ENCODE measurements at places on chromosomes 7 and 10.

DNA sequence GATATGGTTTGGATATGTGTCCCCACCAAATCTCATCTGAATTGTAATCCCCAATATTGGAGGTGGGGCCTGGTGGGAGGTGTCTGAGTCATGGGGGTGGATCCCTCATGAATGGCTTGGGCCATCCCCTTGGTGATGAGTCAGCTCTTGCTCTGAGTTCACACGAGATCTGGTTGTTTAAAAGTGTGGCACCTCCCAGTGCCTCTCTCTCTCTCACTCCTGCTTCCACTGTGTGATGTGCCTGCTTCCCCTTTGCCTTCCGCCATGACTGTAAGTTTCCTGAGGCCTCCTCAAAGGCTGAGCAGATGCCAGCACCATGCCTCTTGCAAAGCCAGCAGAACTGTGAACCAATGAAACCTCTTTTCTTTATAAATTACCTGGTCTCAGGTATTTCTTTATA lies 4.8 kb upstream of the GCK start:
- DNase-seq, result no peak

GRCh38 chr7:2665359-2665791 lies 22.6 kb upstream of the AMZ1 start:
- DNase-seq, result no peak

DNA sequence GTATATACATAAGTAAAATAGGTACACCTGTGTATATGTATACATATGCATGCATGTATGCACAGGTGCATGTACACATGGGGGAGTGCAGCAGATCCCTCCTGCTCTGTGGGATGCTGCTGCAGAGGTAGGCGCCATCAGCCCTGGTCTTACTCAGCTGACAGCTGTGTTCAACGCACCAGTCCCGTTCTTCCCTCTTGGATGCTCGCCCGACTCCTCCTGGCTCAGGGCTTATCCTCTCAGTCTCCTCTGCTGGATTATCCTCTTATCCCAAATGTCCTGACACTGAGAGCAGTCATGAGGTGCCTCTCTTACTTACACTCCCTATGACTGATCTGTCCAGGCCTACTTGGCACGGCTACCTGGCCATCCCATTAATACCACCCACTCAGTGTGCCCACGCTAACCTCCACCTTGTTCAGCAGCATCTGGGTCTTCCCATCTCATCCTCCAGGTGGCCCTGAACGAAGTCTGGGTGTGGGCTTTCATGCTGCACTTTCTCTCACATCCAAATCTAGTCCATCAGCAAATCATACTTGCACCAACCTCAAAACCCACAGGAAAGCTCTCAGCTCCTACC lies 357.1 kb downstream of the TCERG1L start:
- no peak for DNase-seq

DNA sequence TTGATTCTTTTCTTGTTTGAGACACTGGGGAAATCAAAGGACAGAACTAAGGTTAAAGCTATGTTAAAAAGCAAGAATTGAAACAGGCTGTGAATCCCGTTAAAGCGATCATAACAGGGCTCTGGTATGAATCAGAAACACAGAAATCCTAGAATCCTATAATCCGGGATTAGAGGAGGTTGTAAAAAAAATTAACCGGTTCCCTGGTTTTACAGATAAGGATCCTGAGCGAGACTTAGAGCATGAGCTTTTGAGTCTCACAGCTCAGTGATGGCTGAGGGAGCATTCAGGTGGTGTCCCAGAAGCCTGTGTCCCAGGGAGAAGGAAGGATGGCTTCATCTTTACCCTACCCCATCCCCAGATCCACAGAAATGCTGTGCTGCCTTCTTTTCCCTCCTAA lies 461.3 kb downstream of the PAXIP1 start:
- no peak for DNase-seq

DNA sequence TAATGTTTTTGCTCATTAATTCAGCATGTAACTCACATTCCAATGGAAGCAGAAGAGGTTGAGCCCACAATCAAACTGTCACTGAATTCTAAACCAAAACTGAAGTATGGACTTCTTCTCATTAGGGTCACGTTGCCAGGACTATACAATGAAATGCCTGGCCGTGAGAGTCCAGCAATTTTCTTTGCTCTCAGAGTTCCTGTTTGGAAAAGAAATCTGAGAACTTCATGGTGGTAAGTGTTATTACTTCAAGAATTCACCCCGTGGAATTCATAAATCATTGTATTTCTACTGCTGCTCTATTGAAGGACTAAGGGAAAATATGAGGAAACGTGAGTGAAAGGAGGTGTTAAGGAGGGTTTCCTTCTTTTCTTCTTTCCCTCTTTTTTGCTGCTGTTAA lies 441.8 kb upstream of the AKR1E2 start:
- DNase-seq, result peak; percentile 18

- peak; percentile 68 for DNase-seq
Measured at GRCh38 chr7:1368184-1368681, 91.0 kb downstream of the MICALL2 start.

DNA sequence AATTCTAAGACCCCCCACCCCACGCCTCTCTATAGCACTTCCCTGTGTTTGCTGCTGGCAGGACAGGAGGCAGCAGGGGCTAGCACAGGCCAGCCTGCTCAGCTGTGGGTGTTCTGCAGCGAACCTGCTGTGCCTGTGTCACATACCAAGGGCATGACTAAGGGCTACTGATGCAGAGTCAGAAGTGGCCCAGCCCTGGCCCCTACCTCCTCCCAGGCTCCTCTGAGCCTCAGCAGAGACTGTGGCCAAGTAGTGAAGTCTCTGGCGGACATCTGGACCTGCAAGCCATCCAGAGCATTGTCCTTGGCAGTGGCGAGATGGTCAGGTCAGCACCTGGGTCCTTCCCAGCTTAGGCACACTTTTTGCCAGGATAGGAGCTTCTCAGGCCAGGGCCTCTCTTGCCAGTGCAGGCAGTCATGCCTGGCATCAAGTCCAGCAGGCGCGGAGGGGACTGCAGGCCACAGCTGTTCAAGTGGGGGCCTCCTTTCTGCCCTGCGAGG lies 116.3 kb upstream of the RET start:
- DNase-seq, result no peak

GRCh38 chr7:151094675-151095074 lies 8.4 kb downstream of the AGAP3 start:
- no peak for DNase-seq

DNA sequence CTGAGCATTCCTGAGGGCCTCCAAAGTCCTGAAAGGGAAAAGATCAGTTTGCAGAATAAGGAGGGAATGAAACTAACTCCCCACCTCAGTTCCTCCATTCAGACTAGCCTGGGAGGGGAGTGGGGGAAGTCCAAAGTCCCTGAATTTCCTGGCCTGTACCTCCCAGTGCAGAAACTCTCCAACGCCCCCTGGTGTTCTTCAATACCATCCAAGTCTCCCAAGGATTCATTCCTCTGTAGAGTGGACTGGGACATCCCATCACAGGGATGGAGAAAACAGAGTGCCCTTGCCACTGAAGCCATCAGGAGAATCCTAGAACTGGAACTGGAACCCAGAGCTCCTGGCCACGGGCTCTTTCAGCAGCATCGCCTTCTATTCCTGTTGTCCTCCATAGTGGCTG lies 1.6 kb upstream of the COL13A1 start:
- peak; percentile 70 for DNase-seq

- no peak for DNase-seq
Measured at GRCh38 chr7:36475381-36475780, 85.7 kb downstream of the ANLN start.
